ENCODE measurements at places on chromosomes 12 and 14. TPM values are rescaled to one million over a fixed set of nuclear protein-coding genes. Genes with fewer than 3 reads are reported as not detected.
A peak's percentile ranks its signal among the peaks of the same experiment; 100 is the strongest.

DNA sequence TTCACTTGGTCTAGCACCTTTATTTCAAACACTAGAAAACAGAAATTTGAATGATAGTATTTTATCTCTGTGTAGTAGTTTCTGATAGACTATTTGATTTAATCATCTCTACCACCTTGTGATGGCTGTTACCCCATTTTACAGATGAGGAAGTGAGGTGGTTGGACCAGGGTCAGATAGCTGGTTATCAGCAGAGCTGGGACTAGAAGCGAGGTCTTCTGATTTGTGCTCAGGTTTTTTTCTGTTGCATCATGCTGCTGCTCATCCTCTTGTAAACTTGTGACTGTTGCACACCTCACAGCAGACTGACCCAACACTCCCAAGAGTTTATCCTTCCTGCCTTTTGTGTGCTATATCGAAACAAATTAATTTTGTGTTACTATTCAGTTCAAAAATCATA is 10.1 kb upstream of the MANSC4 start:
- no peak for DNase-seq

DNA sequence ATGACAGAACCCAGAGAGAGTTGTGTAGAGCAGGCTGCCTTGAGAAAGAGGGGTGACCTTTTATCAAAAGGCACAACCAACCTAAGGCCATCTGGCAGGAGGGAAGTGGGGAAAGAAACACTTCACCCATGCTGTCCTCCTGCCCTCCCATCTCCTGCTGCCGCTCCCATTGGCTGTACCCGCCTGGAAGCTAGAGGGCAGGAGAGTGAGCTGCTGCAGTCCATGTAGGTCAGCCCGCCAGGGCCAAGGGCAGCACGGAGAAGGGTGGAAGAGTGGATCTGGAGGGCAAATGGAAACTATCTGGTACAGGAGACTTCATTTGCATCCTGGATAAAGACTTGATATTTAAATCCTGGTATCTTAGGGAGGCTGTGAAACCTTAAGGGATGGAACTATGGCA is 11.5 kb upstream of the CABP1 start:
- no peak for DNase-seq

Gene CFAP251
- 18.7 TPM for total RNA-seq

- DNase-seq = no peak
Observed at GRCh38 chr14:50521912-50522341, 10.4 kb downstream of the MAP4K5 start.

Gene LRIG3
- total RNA-seq = 115 TPM

Gene SIRT4
- 0.83 TPM for total RNA-seq

Gene KCNC2
- total RNA-seq = not detected

Gene VRTN
- not detected for total RNA-seq

DNA sequence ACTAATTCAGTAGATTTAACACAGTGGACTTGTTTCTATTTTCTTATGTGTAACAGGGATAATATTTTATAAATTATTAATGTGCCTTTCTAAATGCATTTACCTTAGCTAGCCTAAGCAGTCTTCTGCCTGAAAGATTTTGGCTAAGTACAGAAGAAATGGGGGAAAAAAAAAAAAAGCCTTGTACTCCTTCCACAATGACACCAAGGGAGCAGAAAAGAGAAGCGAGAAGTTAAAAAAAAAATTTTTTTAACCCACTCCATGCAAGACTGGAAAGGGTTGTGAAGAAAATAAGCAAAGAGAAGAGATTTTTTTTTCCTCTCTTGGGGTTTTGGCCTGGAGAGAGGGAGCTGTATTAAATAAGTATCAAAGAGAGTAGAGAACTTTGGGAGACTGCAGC is 28.7 kb downstream of the NELL2 start:
- no peak for DNase-seq

Gene SLC39A5
- total RNA-seq = 0.35 TPM

- DNase-seq = no peak
Observed at GRCh38 chr12:22971701-22972191, 346.8 kb downstream of the ETNK1 start.

Gene KIF26A
- total RNA-seq = 0.08 TPM

Gene RAD9B
- 1.1 TPM for total RNA-seq

- peak; percentile 52 for DNase-seq
Observed at GRCh38 chr12:68557011-68557730, 53.5 kb upstream of the RAP1B start.

Gene EFS
- total RNA-seq = 1.4 TPM

Gene KIF5A
- 2.4 TPM for total RNA-seq

DNA sequence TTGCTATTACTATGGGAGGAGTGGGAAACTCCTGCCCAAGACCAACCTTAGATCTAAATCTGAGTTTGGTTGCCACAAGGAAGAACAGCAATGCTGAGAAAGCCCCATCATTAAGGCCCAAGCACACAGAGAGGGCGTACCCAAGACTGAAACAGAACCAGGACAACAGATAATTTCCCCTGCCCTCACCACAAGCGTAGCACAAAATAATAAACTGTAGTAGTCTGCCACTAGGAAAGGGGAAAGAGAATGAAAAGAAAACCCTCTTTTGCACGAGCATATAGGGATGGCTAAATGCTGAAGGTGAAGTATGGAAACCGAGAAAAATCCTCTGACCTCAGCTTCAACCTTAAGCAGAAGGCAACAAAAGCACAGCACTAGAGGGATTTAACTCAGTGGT is 76.5 kb upstream of the DHRS4 start:
- DNase-seq = no peak

GRCh38 chr12:32522331-32523221 is 123.2 kb downstream of the FGD4 start:
- no peak for DNase-seq

DNA sequence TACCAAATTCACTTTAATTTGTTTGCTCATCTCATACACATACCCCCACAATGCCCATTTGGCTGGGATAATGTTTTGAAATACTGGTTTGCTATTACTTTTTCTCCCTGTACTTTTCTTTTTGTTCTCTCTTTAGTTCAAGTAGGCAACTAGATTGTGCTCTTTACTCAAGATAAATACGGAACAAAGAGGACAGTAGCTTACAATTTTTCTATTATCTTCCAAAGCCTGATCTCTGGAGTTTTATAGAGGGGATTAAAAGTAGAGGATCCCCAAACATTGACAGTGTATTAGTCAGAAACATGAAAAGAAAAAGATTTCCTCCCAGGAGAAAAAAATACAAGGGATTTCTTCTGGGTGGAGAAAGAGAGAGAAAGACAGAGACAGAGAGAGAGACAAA is 102.1 kb upstream of the FSCB start:
- DNase-seq = no peak
